ENCODE measurements at places on chromosomes 5 and 9.

DNA sequence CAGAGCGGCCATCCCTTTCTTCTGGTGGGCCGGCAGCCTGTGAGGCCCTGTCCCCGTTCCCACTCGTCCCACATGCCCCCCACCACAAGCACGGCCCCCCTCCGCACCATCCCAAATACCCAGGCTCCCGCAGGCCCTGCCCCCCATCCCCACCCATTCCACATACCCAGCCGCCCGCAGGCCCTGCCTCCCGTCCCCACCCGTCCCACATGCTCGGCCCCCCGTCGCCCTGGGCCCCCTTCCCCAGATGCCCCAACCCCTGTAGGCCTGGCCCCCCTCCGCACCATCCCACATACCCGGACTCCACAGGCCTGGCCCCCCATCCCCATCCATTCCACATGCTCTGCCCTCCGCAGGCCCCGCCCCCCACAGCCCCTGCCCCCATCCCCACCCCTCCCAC, 11.5 kb downstream of the SLC6A19 start:
- no peak for DNase-seq

GRCh38 chr9:8660383-8660782, 860.8 kb upstream of the DMAC1 start:
- DNase-seq = no peak

DNA sequence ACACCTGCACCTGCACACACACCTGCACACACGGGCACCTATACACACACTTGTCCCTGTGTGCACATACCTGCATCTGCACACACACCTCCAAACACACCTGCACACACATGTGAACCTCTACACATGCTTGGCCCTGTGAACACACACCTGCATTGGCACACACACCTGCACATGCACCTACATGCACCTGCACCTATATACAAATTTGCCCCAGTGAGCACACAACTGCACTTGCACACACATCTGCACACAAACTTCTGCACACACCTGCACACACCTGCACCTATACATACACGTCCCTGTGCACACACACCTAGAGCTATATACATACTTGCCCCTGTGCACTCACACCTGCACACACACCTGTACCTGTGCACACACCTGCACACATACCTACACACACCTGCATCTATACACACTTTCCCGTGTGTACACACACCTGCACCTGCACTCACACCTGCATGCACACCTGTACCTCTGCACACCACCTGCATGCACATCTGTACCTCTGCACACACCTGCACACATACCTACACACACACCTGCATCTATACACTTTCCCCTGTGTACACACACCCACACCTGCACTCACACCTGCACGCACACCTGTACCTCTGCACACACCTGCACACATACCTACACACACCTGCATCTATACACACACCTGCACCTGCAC, 21.5 kb upstream of the LPCAT1 start:
- DNase-seq = no peak

DNA sequence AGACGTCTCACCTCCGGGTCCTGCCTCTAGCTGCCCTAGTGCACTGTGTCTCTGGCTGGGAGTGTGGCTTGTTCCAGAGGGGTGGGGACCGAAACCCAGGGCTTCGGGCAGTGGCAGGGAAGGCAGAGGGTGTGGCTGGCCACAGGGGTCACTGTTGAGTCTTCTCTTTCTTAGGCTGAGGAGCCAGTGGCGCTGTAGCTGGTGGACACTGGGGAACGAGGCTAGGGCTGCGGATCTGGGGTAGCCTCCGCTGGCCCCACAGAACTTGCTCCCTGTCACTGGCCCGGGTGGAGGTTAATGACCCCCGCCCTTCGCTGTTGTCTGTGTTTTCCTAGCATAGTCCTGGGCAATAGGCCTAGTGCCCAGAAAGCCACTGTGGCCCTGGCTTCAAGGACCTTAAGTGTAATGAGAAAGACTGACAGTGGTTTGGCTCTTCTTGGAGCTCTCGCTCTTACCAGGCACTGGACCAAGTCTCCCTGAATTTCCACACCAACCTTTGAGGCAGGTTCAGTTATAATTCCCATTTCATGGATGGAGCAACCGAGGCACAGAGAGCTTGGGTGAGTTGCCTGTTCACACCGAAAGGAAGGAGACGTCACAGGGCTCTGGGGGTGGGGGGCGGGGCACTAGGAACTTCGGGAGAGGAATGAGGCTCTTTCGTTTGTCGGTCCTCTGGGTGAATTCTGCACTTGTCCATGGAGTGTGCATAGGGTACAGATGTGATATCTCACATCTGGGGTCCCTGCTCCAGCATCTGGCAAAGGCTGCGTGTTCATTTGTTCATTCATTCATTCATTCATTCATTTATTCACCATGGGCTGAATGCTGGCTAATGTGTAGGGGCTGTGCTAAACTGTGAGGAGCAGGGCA, 4.8 kb upstream of the IER5L start:
- DNase-seq = peak; percentile 72

DNA sequence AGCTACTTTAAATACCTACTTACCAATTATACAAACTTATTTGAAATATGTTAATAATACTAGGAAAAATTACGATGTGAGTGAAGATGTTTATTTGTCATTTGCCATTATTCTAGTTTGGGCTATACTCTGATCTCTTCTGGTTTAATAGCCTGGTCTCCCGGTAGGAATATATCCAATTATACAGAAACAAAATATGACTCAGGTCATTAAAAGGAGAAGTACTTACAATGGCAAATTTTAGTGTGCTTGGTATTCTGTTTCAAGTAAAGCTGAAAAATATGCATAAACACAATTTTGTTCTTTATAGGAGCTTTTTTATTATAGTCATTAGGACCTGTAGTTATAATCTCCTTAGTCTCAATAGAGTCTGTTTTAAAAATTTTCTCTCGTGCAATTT, 176.8 kb downstream of the SLCO4C1 start:
- no peak for DNase-seq
